Thymus (tissue), 14 donors: ENCODE measurements at places on chromosomes 5 and 9. TPM values are rescaled to one million over a fixed set of nuclear protein-coding genes. Genes with fewer than 3 reads are reported as not detected.

The SH3RF2 gene
- polyA plus RNA-seq: 2.4 TPM

The BRINP1 gene
- polyA plus RNA-seq: 5.6 TPM

The SPRY4 gene
- polyA plus RNA-seq: 2.0 TPM

The NXNL2 gene
- polyA plus RNA-seq: 0.34 TPM

The ANKRD20A1 gene
- polyA plus RNA-seq: 1.4 TPM

The ARHGEF39 gene
- 1.5 TPM for polyA plus RNA-seq

The TAS2R1 gene
- 0.05 TPM for polyA plus RNA-seq

The TOMM5 gene
- polyA plus RNA-seq: 132 TPM

The HEMGN gene
- polyA plus RNA-seq: 4.1 TPM

The OCLN gene
- polyA plus RNA-seq: 7.4 TPM

The TTC23L gene
- polyA plus RNA-seq: 0.52 TPM

GRCh38 chr5:176606032-176606431 is 3.9 kb downstream of the GPRIN1 start:
- H3K4me1 ChIP-seq: peaks cover 3% of the 10 kb centered on the region
- peaks cover 27% of the 10 kb centered on the region for H3K27me3 ChIP-seq
- no peaks in the 10 kb centered on the region for H3K36me3 ChIP-seq

- DNase-seq: no peak
- no peaks in the 10 kb centered on the region for H3K27me3 ChIP-seq
- H3K4me3 ChIP-seq: no peak overlapping the region
- no peak overlapping the region for H3K27ac ChIP-seq
- no peaks in the 10 kb centered on the region for H3K4me1 ChIP-seq
- no peaks in the 10 kb centered on the region for H3K36me3 ChIP-seq
Observed at GRCh38 chr5:143554918-143555477, 151.5 kb upstream of the NR3C1 start.

DNA sequence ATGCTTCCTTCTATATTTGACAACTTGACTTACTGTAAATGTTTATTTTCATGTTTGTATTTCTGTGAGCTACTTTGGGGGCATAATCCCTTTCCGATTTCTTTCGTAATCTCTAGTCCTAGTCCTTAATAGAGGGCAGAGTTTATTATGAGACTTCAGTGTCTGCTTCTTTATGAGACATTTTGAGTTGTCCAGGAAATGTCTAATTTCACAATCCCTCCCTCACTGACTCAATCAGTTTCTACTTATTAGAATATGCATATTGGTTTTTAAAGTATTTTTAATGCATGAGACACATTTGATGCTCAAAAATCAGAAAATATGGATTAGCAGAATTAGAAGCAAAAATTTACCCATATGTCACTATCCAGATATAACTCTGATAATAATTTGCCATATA is 160.9 kb downstream of the FOCAD start:
- DNase-seq: no peak
- H3K4me1 ChIP-seq: no peaks in the 10 kb centered on the region
- no peaks in the 10 kb centered on the region for H3K36me3 ChIP-seq
- H3K4me3 ChIP-seq: no peak overlapping the region

GRCh38 chr9:116550696-116551436 is 136.2 kb upstream of the TRIM32 start:
- no peak for DNase-seq
- H3K27ac ChIP-seq: peak overlapping the region; percentile 5
- no peaks in the 10 kb centered on the region for H3K36me3 ChIP-seq
- H3K27me3 ChIP-seq: no peaks in the 10 kb centered on the region
- H3K4me1 ChIP-seq: no peaks in the 10 kb centered on the region
- no peak overlapping the region for H3K4me3 ChIP-seq

GRCh38 chr5:96297867-96298266 is 135.2 kb downstream of the PCSK1 start:
- H3K36me3 ChIP-seq: no peaks in the 10 kb centered on the region
- DNase-seq: no peak
- no peak overlapping the region for H3K4me3 ChIP-seq
- no peaks in the 10 kb centered on the region for H3K27me3 ChIP-seq
- no peaks in the 10 kb centered on the region for H3K4me1 ChIP-seq

DNA sequence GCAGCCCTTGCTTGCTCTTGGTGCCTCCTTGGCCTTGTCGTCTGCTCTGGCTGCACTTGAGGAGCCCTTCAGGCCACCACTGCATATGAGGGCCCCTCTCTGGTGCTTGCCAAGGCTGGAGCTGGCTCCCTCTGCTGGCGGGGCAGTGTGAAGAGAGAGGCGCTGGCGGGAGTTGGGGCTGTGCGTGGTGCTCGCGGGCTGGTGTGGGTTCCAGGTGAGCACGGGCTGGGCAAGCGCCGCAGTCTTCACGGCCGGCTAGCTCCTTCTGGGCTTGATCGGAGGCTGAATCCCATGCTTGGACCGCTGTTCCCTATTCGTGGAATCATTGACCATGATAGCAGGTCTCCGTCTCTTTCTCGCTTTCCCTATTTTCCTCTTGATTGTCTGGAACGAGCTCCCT is 56.5 kb downstream of the XRCC4 start:
- H3K27ac ChIP-seq: no peak overlapping the region
- no peak overlapping the region for H3K4me3 ChIP-seq
- DNase-seq: no peak
- no peaks in the 10 kb centered on the region for H3K36me3 ChIP-seq
- H3K27me3 ChIP-seq: no peaks in the 10 kb centered on the region
- H3K4me1 ChIP-seq: no peaks in the 10 kb centered on the region

- no peaks in the 10 kb centered on the region for H3K27me3 ChIP-seq
- H3K4me1 ChIP-seq: no peaks in the 10 kb centered on the region
- DNase-seq: no peak
- no peaks in the 10 kb centered on the region for H3K36me3 ChIP-seq
- H3K4me3 ChIP-seq: no peak overlapping the region
Observed at GRCh38 chr5:174247301-174247700, 201.8 kb downstream of the NSG2 start.

DNA sequence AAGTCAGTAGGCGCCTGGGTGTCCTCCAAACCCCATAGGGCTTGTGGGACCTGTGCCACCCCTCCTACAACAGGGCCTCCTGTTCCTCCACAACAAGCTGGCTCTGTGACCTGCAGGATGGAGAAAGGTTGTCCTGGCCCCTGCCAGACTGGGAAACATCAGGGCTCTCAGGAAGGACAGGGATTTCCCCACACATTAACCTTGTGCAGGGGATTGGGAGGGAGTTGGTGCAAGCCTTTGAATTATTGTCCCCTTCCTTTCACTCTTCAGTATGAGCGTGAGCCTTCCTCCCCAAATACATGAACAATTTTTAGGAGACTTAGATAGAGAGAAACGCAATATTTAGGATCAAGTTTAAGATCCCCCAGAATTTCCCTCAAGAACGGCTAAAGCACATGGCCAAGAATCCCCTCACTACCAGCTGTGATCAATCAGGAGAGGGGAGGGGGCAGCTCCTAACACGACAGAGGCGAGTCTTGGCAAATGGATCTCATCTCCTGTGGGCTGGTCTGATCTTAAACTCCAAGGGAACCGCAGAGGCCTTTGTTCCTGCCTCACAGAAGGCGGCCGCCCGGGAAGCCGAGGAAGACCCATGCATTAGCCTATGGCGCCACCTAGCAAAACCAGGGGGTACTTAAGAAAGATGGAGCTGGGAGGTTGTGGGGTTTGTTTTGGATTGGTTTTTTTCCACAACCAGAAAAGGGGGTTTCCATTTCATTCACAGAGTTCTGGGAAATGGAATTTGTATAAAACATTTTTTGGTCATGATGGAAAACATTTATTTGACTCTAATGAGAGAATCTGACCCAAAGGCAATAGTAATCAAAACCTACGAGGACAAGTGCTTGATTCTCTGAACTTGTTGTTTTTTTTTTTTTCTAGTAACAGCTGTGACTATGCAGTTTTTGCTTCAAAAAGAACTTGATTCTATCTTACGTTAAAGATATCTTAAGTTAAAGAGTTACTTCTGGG is 36.1 kb upstream of the OSMR start:
- H3K4me1 ChIP-seq: peaks cover 4% of the 10 kb centered on the region
- no peaks in the 10 kb centered on the region for H3K27me3 ChIP-seq
- H3K27ac ChIP-seq: peak overlapping the region; percentile 58
- H3K36me3 ChIP-seq: no peaks in the 10 kb centered on the region
- H3K4me3 ChIP-seq: no peak overlapping the region
- peak; percentile 19 for DNase-seq

GRCh38 chr5:163964671-163965070 is 459.3 kb downstream of the MAT2B start:
- no peak for DNase-seq
- H3K4me1 ChIP-seq: no peaks in the 10 kb centered on the region
- no peak overlapping the region for H3K27ac ChIP-seq
- no peaks in the 10 kb centered on the region for H3K36me3 ChIP-seq
- no peaks in the 10 kb centered on the region for H3K27me3 ChIP-seq

GRCh38 chr5:5572010-5572865 is 149.8 kb downstream of the ICE1 start:
- no peak for DNase-seq
- H3K27me3 ChIP-seq: no peaks in the 10 kb centered on the region
- no peak overlapping the region for H3K4me3 ChIP-seq
- H3K27ac ChIP-seq: no peak overlapping the region
- no peaks in the 10 kb centered on the region for H3K36me3 ChIP-seq
- no peaks in the 10 kb centered on the region for H3K4me1 ChIP-seq

- peaks cover 83% of the 10 kb centered on the region for H3K27me3 ChIP-seq
- DNase-seq: no peak
- H3K4me1 ChIP-seq: no peaks in the 10 kb centered on the region
- H3K36me3 ChIP-seq: no peaks in the 10 kb centered on the region
- no peak overlapping the region for H3K27ac ChIP-seq
Observed at GRCh38 chr5:88144219-88145001, 124.2 kb downstream of the TMEM161B start.

GRCh38 chr5:149911031-149911430 is 33.6 kb downstream of the PDE6A start:
- no peaks in the 10 kb centered on the region for H3K36me3 ChIP-seq
- no peak for DNase-seq

GRCh38 chr9:26412446-26412845 is 480.2 kb downstream of the CAAP1 start:
- H3K27ac ChIP-seq: no peak overlapping the region
- no peaks in the 10 kb centered on the region for H3K4me1 ChIP-seq
- no peaks in the 10 kb centered on the region for H3K36me3 ChIP-seq
- no peak for DNase-seq

DNA sequence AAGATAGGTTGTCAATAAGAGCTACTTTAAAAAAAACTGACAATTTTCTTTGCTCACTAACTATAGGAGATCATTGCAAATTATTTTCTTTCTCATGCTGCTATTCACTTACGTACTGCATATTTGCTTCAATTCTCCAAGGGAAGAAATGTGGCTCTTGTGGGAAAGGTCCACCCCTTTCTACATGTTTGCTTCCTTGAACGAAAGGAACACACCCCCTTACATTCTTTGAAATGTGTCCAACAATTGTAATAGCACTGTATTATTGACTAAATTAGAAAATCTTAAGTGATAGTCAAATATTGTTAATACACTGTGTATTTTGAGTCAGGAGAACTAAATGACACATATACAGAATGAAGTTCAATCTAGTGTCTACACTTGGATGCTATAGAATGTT is 5.2 kb downstream of the MEF2C start:
- no peak for DNase-seq
- peaks cover 9% of the 10 kb centered on the region for H3K4me1 ChIP-seq
- H3K27me3 ChIP-seq: no peaks in the 10 kb centered on the region
- H3K36me3 ChIP-seq: no peaks in the 10 kb centered on the region
- H3K4me3 ChIP-seq: no peak overlapping the region

GRCh38 chr9:128921881-128922763 is 1.3 kb downstream of the PHYHD1 start:
- peaks cover 11% of the 10 kb centered on the region for H3K36me3 ChIP-seq
- H3K27me3 ChIP-seq: no peaks in the 10 kb centered on the region
- peaks cover 2% of the 10 kb centered on the region for H3K4me1 ChIP-seq
- DNase-seq: no peak
- peak overlapping the region; percentile 58 for H3K4me3 ChIP-seq

DNA sequence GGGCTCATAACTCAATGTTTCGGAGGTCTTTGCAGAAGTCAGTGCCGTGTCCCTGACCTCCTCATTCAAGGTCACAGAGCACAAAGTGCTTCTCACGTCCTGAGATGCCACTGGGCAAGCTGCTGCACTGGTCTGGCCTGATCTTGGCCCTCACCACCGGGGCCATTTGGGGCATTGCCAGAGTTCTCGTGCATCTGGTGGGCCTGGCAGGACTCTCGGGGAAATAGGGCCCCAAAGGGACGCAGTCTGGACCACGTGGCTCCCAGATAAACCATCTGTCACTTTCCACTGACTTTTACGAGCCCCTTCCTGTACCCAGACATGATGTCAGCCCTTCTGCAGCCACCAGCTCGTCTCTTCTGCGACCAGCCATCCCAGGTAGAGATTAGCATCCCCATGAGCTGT is 54.8 kb downstream of the HRH2 start:
- H3K36me3 ChIP-seq: peaks cover 7% of the 10 kb centered on the region
- H3K27ac ChIP-seq: no peak overlapping the region
- no peak overlapping the region for H3K4me3 ChIP-seq
- no peaks in the 10 kb centered on the region for H3K4me1 ChIP-seq
- no peaks in the 10 kb centered on the region for H3K27me3 ChIP-seq
